ENCODE measurements at places on chromosomes 11 and 22.

DNA sequence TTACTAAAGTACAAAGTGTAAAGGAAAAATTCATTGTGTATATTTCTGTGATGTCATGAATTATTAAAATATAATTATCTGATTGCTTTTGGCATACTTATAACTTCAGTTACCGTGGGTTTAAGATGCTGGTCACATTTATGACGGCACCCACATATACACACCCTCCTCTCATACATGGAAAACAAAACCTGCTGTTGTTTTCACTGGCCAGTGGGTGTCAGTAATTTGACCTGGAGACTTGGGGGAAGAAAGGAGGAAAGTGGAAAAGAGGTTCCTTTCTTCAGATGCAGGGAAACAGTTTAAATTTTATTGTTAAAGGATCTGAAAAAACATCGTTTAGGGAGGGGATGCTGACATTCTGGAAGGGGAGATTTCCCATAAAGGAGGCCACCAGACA lies 742 bp upstream of the BBOX1 start:
- DNase-seq = no peak

DNA sequence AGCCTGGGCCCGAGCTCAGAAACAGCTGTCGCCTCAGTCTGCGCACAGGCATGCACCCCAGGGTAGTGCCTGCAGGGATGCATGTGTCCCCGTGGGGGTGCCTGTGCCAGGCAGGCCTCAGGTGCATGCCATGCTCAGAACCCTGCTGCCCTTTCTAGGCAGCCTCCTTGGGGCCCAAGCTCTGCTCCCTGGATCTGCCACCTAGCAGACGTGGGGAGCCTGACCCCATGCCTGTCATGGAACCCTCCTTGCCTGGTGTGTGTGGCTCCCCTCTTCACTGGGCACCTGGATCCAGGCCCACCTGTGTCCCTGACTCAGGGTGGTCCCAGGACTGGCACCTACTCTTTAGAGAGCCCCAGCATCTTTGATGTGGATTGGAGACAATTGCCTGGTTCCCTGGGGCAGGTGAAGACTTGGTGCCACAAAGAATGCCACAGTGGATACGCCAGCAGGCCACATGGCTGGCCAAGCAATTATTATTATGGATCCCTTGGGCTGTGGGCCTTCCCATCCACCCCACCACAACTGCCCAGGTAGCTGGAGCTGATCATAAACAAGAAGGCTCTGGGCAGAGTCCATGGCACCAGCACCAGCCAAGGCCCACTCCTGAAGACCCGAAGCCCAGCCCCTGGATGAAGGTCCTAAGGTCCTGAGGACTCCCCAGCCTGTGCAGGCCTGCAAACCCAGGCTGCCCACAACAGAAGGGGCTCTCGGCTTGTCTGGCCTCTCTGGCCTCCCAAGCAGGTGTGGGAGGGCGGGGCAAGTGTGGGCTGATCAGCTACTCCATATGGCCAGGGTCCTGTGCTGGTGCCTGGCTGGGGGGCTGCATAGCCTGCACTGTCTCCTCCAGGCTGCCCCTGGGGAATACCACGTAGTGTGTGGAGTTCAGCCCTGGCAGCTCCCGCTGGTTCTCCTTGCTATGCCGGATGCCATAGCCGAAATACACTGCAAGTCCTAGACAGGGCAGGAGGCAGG lies 3.8 kb downstream of the SLC7A4 start:
- no peak for DNase-seq

DNA sequence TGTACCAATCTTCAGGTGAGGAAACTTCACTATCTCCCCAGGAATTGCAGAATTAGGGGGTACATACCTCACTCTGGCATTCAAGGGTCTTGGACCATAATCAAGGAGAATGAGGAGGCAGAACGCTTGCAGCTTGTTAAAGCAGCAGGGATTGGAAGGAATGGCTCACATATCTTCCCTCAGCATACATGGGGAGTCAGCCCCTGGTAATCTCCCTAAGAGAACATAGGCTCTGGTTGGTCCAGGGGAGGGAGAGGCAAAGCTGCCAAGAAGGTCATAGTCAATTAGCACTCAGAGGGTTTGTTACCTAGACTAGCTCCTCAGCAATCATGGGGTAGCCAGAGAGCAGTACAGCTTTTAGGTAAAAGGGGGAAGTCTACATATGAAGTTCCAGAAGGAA lies 256.8 kb downstream of the INSC start:
- no peak for DNase-seq

- DNase-seq = no peak
Observed at GRCh38 chr11:76698321-76699043, 27.9 kb upstream of the LRRC32 start.

GRCh38 chr11:6746626-6747025 lies 25.1 kb downstream of the OR2AG2 start:
- no peak for DNase-seq

DNA sequence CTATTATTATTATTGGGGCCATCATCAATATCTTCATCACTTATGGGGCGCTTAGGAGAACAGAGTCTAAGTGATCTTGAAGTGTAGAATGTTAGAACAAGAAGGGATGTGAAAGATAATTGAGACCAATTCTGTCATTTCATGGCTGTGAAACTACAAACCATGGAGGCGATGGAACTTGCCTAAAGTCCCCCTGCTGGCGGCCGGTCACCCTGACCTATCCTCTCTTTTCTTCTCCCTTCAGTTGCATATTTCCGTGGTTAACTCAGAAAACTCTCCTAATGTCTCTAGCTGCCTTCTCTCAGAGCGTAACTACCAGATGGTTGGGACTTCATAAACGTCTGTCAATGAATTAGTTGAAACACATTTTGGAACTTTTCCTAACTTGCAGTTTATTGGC lies 6.6 kb upstream of the OR4B1 start:
- no peak for DNase-seq

GRCh38 chr11:121418625-121419114 lies 33.4 kb upstream of the SORL1 start:
- no peak for DNase-seq

DNA sequence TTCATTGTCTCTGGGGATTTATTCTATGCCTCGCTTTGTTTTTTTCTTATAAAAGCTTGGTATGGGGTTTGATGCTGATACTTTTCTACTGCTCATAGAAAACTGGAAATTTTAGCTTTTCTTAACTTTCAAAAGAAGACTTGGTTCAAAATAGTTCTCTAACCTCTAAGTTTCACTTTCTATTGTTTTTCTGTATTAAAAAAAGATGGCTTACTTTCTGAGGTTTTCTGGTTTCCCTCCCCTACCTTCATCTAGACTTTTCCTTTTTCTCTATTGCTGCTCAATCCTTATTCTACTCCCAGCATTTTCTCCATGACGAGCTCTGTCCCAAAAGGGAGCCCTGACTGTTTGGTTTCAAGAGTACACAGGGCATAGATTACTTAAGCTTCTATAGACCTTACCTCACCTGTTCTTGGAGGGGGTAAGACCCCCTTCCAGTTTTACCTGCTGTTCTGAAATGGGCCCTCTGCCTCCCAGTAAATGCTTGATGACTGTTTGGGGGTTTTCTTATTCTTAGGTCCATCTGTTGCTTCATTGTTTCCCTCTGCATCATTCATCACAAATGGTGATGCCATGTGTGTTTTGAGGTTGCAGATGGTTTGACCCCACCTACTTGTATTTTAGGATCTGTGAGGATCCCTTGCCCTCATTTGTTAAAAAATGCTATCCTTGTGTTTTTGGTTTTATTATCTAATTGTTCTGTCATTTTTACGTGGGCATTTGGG lies 29.5 kb downstream of the DNHD1 start:
- no peak for DNase-seq

- no peak for DNase-seq
Observed at GRCh38 chr11:9616042-9616675, 42.7 kb downstream of the WEE1 start.

DNA sequence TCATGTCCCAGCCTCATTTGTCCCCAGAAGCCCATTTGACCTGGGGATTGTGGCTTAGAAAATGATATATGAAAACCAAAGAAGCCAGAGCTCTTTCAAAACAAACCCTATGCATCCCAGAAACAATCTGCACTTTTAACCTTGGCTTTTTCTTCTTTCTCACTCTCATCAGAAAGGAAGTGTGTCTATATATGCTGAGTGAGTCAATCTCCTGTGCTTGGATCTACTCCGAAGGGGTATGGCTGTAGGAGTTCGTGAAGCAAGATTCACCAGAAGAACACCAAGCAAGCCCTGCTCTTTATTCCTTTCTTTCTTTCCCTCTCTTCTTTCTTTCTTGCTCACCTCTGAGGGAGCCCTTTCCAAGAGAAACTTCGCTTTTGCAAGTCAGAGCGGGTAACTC lies 636 bp downstream of the PAMR1 start:
- no peak for DNase-seq

DNA sequence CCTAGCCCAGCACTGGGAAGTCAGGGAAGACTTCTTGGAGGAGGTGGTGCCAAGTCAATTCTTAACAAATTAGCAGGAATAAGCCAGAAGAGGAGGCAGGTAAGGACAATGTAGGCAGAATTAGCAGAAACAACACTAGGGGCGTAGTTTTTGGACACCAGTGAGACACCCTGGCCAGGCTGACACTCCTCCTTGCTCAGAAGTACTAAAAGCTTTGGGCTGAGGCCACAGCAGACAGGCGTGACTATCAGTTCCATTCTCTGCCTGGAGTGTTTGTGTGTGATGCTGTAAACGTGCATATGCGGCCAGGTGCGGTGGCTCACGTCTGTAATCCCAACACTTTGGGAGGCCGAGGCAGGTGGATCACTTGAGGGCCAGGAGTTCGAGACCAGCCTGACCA lies 36.0 kb downstream of the PHF21B start:
- DNase-seq = no peak

DNA sequence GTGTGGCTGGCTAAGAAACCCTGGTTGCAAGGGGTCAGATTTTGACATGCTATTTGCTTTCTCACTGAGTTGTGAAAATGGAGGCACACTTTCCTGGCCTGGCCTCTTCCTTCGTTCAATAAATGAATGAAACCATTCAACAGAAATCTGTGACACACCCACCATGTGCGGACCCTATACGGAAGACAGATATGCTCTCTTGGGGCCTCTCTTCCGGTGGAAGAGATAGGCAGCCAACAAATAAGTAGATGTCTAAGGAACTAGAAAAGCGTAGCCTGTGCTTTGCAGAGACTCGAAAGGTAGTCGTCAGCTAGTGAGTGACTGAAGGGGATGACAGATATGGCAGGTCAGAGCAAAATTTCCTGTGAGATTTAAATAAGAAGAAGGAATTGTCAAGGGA lies 5.3 kb downstream of the KCNQ1OT1 start:
- DNase-seq = no peak

- no peak for DNase-seq
Observed at GRCh38 chr11:29826878-29827277, 190.0 kb downstream of the KCNA4 start.

DNA sequence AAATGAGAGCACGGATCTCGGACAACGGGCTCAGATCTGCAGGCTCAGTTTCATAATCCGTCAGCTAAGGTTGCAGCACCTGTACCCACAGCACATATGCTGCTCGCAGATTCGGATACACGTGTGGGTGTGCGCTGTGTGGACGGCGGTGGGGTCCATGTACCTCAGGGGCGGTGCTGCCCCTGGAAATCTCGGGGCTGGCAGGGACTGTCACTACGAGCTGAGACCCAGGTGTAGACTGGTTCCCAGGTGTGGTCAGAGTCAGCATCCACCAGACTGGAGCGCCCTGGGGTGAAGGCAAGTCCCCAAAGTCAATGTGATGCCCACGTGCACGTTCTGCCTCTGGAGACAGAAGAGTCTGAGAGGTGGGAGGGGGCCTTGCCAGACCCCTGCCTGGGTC lies 989.3 kb downstream of the BRD1 start:
- no peak for DNase-seq

DNA sequence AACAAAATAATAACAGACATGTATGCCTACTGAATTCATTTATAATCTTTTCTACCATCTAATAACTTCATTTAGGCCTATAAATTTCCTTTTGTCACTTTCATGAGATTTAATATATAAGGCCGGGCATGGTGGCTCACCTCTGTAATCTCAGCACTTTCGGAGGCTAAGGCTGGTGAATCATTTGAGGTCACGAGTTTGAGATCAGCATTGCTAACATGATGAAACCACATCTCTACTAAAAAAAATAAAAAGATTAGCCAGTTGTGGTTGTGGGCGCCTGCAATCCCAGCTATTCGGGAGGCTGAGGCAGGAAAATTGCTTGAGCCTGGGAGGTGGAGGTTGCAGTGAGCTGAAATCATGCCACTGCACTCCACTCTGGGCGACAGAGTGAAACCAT lies 14.2 kb upstream of the NTM start:
- DNase-seq = no peak

DNA sequence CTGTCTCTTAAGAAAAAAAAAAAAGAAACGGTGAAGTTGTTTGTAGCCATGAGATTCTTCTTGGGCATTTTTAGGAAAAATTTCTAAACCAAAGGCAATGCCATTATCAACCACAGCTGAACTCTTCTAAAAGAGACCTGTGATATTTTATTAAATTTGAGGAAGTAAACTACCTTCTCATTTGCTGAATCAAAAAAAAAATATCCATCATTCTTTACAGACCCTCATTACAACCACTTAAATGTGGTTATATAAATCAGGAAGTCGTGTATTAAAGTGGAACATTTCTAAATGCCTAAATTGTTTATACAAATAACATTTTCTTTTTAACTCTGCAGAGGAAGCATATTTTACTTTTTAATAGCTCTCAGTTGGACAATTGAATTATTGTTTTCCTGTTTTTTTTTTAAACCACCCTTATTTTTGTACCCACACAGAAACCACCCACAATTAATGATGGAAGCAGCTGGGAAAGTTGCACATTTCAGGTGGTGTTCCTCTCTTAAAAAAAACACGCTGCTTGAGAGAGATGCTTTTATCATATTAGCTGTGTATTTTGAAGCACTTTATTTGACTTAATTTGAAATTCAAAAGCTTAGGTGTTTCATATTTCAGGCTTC lies 91.2 kb downstream of the ARHGAP42 start:
- DNase-seq = no peak

- DNase-seq = no peak
Observed at GRCh38 chr22:48937032-48937639, 890.5 kb downstream of the BRD1 start.

DNA sequence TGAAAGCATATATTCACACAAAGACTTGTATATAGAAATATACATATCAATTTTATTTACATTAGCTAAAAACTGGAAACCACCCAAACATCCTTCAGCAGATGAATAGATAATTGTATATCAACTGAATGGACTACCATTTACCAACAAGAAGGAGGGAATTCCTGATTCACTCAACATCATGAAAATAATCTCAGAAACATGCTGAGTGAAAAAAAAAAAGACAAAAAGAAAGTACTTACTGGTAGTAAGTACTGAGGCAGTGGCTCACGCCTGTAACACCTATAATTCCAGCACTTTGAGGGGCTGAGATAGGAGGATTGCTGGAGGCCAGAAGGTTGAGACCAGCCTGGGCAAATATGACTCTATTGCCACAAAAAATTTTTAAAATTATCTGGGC lies 7.4 kb upstream of the IPO7 start:
- DNase-seq = no peak
